ENCODE measurements at places on chromosomes 16 and 17.

- no peak for DNase-seq
These were observed 22.3 kb upstream of the BRD7 start for GRCh38 chr16:50390914-50391716.

DNA sequence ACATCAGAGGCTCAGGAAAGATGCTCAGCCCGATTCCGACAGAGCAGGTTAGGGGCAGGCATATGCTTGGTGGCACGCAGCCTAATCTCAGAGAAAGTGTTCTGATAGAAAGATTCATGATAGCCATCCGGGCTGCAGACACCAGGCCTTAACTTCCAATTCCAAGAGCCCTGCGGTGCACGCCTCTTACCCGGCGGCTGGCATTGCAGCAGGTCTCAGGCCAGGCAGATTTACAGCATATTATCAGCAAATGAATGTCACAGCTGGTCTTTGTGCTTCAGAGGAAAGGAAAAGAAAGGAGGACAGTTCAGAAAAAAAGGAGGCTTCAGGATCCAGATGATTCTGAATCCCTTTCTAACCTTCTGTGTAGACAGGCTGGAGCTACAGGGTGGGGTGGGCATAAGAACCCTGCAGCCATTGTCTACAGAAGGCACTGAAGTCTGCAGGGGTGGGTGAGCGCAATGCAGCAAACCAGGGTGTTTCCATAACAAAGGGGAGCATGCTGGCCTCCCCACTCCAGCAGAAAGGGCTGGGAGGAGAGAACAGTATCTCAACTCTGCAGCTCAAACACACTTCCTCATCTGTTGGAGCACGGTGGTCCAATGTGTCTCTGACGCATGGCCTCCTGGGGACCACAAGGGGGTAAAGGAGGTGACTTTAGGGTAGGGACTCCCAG is 277.4 kb upstream of the XYLT1 start:
- no peak for DNase-seq

- no peak for DNase-seq
These were observed 14.3 kb upstream of the NUBP1 start for GRCh38 chr16:10729104-10730048.

- DNase-seq: no peak
These were observed 3.5 kb upstream of the TRIM47 start for GRCh38 chr17:75881678-75882454.

DNA sequence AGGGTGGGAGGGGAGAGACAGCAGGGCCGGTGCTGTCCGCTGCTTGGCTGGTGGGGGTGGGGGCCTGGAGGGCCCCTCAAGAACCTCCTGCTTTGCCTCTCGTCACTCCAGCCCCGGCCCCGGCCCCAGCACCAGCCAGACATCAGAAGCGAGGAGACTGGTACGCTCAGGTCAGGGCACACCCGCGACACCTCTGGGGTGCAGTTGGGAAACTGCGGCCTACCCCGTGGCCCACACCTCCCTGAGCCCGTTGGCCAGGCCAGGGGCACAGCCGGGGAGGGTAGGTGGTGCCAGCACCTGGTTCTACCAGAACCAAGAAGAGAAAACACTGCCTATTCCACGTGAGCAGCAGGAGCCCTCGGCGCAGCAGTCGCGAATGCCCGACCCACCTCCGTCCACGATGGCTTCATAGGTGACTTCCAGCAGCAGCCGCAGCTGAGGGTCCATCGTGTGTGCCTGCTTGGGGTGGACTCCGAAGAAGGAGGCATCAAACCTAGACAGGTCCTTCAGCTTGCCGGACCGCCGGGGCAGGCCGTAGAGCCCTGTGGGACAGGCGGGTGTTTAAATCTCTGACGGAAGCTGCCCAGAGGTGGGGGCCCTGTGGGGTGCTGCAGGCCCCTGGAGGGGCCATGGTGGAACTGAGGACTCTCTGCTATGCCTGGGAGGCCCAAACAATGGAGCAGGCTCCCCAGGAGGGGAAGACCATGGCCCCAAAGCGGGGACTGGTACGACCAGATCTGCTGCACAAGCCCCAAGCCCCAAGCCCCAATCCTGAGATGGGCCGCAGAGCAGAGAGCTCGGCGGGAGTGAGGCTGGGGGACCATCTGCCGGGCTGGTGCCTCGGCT is 2.9 kb downstream of the FASN start:
- no peak for DNase-seq

GRCh38 chr17:76038050-76038449 is 10.9 kb upstream of the EVPL start:
- DNase-seq: no peak

DNA sequence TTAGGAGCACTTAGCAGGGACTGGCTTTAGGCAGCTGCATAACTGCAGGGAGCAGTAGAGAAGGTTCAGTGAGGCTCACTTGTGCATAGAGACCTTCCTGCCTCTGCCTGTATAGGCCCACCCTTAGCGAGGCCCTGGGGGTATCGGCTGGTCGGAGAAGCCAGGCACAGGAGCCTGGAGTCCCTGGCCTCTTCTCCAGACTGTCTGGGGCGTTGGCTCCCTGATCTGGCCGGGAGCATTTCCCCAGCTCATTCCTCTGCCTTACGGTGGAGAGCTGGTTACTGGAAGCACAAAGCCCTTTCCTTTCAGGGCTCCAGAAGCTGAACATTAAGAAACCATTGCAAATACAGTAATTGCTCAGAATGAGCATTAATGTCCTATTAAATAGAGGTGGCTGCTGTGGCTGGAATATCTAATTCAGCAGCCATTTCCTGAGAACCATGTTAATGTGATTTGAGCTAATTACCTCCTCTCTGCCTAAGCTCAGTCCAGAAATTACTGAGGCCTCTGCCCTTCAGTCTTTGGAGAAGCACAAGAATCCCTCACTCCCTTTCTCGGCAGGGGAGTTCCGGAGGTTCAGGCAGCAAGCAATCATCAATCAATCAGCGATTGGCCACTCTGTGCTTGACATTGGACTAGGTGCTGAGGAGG is 18.8 kb upstream of the TMEM220 start:
- DNase-seq: no peak

DNA sequence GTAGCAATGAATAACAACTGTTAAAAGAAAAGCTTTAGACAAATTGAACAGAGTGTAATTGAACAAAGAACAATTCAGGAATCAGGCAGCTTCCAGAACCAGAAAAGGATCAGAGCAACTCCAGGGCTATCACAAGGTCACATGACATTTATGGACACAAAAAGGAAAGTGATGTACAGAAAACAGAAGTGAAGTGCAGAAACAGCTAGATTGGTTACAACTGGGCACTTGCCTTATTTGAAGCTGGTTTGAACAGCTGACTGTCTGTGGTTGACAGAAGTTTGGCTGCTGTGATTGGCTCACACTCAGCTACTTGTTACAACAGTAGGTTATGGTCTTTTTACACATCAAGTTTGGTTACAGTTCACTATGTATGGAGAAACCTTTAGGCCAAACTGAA is 14.8 kb downstream of the EFCAB5 start:
- no peak for DNase-seq

GRCh38 chr17:49443862-49444261 is 29.2 kb upstream of the PHB1 start:
- DNase-seq: peak; percentile 8

GRCh38 chr17:57355090-57355859 is 99.0 kb downstream of the MSI2 start:
- peak; percentile 23 for DNase-seq

DNA sequence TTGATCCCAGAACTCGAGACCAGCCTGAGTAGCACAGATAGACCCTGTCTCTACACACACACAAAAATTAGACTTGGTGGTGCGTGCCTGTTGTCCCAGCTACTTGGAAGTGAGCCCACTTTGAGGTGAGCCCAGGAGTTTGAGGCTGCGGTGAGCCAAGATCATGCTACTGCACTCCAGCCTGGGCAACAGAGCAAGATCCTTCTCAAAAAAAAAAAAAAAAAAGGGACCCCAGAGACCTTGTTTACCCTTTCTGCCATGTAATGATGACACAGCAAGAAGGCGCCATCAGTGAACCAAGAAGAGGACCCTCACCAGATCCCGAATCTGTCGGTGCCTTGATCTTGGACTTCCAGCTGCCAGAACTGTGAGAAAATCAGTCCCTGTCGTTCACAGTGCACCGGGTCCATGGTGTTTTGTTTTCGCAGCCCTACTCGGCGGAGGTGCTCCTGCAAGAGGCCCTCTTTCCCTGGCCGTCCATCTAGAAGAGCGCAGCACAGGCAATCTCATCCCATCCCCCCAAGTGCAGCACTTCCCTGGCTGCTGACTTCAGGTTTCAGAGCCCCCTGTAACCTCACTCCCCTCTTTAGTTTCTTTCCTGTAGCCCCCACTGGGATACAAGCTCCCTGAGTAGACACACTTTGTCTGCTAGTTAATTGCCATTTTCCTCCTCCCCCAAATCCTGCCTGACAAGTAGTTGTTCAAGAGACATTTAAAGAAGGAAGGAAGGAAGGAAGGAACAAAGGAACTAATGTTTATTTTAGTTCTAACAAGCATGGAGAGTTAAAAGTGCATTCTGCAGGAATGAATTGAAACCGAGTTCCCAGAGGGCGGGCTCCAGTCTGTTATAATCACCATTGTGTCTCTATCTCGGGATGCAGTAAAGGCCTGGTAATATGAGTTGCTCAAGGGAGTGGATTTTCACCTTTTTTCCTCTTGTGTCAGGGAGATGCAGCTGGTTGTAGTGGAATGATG is 115.3 kb downstream of the SNX29 start:
- DNase-seq: peak; percentile 9
